ENCODE measurements at places on chromosomes 11 and 22.
A peak's percentile ranks its signal among the peaks of the same experiment; 100 is the strongest.

GRCh38 chr11:131914361-131914774, 544.0 kb downstream of the NTM start:
- no peak for DNase-seq

- peak; percentile 42 for DNase-seq
Measured at GRCh38 chr11:77073328-77074001, 6.7 kb downstream of the CAPN5 start.

GRCh38 chr11:47489395-47489755, 40.4 kb upstream of the RAPSN start:
- DNase-seq: no peak

DNA sequence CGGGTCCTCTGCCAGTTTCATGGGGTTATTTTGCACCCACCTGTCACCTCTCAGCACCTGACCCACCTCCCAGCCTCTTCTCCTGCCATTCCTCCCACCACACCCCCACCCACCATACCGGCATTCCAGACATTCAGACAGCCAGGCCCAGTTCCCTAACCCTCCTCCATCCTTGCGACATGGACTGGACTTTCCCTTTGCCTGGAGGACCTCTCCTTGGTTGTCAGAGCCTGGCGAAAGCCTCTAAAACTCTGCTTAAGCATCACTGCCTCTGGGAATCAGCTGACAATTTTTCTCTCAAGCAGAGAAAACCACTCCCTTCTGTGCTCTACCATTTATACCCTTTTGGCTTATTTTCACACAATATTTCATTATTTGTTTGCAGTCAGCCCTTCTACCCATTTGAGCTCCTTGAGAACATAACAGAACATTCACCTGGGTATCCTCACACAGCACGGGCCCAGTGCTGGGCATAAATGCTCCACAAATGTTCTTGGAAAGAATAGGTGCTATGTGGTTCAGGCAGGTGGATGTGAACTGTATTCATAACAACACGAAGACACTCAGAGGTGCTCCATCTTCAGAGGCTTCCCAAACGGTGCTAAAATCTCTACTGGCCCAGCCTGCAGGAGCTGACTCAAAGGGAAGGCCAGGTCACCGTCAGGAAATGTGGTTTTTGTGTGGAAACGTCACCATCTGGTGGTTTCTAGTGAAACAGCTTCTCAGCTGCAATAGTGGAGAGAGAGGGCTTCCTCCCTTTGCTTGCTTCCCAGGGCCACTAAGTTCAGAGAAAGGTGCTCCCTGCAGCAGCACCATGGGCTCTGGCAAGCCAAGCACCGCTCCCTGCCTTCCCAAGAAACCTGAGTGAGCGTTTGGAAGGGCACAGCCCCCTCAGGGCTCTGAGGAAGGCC, 10.4 kb downstream of the SPATA19 start:
- DNase-seq: peak; percentile 13

- DNase-seq: no peak
Measured at GRCh38 chr22:46002757-46003270, 25.9 kb upstream of the WNT7B start.

DNA sequence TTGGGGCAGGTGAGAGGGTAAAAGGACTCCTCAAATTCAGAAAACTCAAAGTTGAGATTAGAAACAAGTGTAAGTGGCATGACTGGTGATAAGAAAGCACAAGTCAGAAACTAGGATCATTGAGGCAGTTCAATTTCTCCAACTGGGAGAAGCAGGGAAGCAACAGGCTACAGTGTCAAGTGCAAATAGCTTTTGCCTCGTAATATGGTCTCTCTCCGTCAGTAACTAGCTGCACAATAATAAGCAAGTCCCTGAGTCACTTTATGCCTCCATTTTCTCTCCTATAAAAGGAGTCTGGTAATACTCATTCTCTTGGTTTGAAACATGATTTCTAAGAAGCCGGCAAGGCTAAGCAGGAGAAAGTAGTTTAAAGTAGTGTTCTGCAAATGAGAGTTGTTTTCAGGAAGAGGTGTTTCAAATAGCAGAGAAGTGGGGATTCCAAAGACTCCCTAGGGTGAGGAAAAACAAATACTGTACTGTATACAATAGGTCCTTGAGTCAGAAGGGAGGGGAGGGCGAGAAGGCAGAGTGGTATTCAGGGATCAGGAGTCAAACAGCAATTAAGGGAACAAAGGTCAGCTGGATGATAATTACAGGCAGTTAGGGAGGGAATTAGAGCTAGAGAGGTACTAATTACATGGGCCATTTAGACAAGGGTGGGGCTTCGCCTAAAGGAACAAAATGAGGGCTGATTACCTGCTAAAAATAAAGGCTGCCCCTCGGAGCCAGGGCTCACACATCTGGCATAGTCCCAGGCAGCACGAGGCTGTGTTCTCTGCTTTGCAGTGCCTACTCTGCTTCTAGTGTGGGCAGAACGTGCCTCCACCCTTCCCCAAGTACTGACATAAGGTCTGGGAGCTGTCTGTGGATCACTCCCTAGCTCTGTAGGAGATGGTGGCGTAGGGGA, 96.0 kb upstream of the BDNF start:
- DNase-seq: no peak

GRCh38 chr11:83031127-83031526, 40.6 kb downstream of the RAB30 start:
- no peak for DNase-seq

- no peak for DNase-seq
Measured at GRCh38 chr11:130403271-130403804, 25.1 kb downstream of the ADAMTS8 start.

GRCh38 chr11:74468936-74469335, 1.6 kb upstream of the KCNE3 start:
- no peak for DNase-seq

Measured in SHP77 treated with DMSO at 0.1 percent for 48 hours (cell line).